CD8-positive, alpha-beta T cell (primary cell): ENCODE measurements at places on chromosomes 2 and 18.

- DNase-seq, result no peak
Observed at GRCh38 chr2:129460299-129461198, 518.9 kb upstream of the RAB6C start.

DNA sequence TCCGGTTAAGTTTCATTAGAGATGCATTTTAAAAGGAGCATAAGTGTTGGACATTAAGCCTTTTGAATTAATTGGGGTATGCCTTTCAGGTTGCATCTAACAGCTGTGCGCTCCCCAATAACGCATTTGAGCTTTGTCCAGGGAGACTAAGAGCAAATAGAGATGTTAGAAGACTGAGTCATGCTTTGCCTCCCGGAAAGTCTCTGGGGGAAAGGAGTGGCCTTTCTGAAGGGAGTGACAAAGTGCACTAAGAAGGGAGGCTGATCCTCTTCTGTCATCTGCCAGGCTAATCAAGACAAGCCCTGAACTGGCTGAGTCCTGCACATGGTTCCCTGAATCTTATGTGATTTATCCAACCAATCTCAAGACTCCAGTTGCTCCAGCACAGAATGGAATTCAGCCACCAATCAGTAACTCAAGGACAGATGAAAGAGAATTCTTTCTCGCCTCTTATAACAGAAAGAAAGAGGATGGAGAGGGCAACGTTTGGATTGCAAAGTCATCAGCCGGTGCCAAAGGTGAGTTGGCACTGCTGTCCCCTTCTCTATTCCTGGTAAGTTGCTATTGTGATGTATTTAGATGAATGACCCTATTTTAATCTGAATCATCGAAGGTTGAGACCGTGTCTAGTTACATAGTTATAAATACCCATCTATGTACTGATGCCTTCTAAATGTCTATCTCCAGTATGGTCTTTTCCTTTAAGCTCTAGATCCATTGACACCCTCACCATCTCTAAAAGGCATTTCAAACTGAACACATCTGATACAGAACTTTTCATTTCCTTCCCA lies 12.1 kb downstream of the TTL start:
- no peak for DNase-seq

GRCh38 chr2:48754874-48755273 lies 650 bp downstream of the LHCGR start:
- no peak for DNase-seq

DNA sequence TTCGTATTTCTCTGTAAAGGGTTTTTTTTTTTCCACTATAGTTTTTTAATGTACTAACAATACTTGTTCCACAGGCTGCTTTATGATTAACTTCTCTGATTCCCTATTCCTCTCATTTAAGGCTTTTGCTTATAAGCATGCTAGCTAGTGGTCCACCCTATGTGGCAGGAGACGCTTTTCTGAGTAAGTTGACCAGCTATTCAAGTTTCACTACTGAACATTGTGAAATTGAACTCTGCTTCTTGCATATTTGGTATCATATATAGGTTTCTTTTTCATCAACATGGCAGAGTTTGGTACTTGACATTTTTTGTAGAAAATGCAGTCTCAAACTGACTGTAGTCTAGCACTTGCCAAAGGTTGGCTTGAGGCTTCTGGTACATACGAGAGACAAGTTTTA lies 74.2 kb downstream of the OTX1 start:
- DNase-seq, result no peak

DNA sequence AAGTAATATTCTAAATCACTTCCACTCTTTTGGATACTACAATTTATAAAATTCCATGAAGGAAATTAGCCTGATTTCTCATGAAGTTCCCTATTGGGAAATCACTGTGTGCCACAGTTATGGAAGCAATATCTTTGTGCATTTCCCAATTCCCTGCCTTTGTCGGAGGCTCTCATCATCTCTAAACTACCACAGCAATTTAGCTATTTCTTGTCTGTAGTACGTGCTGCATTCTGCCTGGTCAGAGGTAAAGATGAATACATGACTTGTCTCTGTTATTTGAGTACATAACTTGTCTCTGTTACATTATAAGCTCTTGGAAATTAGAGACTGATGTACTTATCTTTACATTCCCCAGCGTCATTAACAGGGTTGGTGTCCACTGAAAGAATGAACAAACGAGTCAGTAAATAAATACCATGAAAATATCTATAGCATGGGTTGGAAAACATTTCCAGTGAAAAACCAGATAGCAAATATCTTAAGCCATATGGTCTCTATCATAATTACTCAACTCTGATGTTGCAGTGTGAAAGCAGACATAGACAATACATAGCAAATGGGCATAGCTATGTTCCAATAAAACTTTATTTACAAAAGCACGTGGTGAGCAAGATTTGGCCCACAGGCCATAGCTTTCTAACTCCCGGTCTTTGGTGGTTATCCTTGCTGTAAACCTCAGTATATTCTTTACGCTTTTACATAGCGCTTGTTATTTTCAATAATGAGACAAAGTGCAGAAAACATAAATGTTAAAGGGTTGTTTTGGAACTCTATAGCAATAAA lies 78.8 kb downstream of the BCL2 start:
- no peak for DNase-seq

DNA sequence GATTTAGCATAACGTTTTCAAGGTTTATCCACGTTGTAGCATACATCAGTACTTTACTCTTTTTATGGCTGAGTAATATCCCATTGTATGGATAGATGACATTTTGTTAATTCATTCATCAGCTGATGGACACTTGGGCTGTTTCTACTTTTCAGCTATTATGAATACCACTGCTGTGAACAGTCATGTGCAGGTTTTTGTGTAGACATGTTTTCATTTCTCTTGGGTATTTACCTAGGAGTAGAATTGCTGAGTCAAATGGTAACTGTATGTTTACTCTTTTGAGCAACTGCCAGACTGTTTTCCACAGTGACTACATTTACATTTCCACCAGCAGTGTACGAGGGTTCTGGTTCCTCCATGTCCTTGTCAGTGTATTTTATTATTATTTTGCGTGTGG lies 33.9 kb downstream of the COX7A2L start:
- DNase-seq, result no peak

- no peak for DNase-seq
Observed at GRCh38 chr2:223894968-223895367, 50.2 kb downstream of the WDFY1 start.

DNA sequence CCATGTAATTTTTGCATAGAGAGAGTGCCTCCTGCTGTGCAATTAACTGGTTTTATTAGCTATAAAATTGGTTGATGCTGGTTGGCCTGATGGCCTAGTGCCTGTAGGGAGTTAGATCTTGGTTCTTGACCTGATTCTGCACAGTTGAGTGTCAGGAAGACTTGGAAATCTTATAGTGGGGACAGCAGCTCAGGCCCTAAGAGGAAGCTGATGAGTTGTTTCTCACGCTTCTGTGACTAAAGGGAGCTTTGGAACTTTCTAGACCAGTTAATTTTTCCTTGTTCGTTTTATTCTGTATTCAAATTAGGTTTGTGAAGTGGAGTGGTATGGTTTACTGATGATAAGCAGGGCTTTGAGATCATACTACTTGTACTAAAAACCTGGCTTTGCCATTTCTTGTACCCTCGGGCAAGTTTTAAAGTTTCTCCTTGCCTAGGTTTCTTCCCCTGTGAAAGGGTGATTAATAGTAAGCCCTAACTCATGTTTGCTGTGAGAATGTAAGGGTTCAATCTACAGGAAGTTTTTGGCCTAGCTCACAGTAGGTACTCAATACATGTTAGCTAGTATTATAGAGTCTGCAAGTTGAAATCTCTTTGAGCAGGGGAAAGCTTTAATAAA lies 82.1 kb downstream of the MAP3K20 start:
- DNase-seq, result no peak

DNA sequence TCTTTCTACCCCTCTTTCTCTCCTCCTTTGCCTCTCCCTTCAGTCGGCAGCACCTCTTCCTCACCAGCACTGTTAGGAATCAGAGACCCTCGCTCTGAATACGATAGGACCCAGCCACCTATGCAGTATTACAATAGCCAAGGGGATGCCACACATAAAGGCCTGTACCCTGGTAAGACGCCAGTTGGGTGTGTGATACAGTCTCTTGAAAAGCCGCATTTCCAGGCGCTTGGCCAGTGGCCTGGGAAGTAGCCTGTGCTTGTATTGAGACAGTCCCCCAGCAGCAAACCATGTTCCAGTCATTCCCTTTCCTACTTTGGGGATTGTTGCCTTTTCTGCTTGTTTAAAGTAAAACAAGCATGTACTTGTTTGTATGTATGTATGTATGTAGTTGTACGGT lies 118.4 kb upstream of the DAPL1 start:
- DNase-seq, result no peak

DNA sequence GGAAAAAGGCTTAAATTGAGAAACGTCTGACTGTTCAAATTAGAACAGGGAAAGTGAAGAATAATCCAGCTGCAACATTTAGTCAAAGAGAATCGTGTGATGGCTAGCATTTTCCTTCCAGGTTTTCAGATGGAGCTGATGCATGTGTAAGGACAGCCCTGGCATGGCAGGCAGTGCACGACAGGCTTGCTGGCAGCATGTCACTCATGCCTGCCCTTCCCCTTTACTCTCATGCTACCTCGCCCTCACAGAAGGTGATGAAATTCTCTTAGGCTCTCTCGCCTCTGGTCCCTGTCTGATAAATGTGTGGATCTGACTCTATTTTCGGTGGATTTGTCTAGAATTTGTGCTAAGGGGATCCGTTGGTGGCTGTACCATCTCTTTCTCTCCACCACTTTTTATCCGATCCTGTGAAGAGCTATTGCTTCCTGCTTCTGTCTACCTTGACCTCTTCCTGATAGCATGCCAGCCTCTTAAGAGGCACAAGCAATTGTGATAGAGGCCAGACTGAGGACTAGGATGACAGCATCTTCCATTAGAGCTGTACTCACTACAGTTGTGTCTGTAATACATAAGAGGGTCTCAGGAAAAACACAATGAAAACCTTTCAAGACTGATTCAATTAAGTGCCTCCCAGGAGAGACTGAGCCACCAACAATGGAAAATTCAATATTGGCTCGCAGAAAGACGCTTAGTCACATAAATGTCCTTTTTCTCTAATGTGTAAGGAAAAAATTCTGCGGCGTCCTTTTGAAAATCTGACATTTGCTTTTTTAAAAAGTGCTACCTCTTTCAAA lies 65.6 kb upstream of the NOSTRIN start:
- no peak for DNase-seq

GRCh38 chr18:57469884-57470283 lies 34.7 kb downstream of the ONECUT2 start:
- DNase-seq, result no peak

GRCh38 chr2:53508667-53509066 lies 258.9 kb upstream of the CHAC2 start:
- DNase-seq, result no peak

DNA sequence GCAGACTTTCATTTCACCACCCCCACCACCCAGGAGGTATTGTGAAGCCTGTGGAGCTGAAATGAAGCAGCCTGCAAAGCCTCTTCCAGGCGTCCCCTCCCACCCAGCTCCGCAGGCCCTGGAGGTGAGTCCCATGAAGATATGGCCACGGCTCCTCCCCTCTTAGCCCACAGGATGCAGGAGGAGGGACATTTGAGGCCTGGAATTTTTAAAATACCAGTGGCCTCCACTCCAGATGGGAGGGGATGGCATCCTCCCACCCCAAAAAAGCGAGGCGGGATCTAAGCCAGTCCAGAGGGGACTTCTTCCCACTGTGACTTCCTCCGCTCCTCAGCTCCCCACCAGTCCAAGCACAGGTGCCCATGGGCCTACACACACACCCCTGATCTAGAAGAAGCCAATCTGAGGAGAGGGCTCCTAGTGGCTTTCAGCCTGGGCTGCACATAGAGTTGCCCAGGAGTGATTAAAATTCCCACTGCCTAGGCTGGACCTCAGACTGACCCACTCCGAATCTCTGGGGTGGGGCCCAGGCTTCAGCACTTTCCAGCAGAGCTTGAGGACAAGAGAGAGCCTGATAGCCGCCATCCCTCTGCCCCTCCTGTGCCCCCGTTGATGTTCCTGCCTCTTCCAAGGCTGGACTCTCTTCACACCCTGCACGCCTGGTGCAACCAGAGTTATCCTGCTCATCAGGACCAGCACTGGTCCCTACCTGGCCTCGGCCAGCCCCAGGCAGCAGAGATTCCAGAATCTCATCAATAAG lies 206.9 kb downstream of the TNS1 start:
- DNase-seq, result no peak

DNA sequence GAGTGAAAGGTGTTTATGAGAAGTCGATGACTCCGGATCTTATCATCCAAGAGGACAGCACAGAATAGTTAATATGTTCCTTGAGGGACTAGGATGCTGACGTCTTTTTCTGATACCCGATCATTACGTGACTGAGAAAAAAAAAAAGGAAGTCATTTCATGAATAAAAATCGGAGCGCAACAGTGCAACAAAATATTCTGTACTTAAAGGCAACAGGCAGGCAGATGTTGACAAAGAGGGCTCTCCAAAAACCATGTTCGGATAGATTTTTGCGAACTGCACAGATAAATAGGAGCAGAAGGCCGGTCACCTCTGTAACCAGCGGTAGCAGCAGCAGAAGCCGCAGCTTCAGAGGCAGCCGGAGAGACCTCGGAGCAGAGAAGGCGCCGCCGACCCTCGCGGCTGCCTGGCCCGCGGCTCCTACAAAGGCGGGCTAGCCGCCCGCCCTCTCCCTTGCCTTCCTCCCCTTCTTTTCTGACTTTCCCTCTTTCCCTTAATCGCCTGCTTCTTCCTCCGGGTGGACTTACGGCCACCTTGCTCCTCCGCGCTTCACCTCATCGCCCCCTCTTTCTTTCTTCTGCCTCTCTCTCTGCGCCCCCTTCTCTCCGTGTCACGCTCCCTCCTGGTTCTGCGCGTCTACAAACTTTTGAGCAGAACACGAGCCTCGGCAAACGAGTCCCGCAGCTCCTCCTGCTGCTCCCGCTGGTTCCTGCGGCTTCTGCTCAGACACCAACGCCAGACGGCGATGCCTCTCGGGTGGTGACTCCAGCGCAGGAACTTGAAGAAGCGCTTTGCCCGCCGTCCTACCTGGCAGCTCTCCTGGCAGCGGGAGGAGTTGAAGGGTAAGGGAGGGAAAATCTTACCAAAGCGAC lies at the start of gene ADCYAP1:
Gene ADCYAP1, plus strand, starts transcription at position 654 of the 873 bp plus-strand sequence. CDS start 516 bp downstream, outside the sequence.
- no peak for DNase-seq

DNA sequence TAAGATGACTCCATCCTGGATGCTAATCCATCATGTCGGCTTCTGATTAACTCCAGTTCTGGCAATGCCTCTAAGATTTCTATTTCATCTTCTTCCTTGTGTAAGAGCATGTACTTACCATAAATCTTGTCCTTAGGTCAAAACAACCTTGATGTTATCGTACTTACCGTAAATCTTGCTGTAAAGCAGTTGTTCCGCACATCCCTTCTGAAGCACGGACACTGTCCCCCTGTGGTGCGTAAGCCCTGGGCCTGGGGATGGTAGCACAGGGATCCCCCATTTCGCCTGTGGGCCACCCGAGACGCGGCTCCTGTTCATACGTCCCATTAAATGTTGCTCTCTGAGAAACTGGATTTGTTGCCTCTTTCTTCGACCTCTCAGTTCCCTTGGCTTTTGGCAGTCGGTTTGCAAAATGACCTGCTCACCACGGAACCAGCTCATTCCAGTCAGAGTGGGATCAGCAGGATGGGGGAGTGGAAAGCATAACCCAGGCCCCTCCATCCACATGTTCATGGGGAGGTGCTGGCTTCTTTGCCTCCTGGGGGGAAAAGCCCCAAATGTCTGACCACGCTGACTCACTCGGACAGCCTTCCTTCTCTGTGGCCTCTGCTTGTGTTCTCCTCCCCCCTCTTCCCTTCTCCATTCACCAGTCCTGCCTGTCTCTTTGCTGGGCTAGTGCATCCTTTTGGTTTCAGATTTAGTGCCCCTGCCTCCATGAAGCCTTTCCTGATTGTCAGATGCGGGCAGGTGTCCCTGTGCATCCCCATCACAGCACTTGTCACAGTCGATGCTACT lies 49.9 kb downstream of the RAB31 start:
- DNase-seq, result no peak

- no peak for DNase-seq
Observed at GRCh38 chr18:32200766-32201165, 10.9 kb downstream of the MEP1B start.
